ENCODE measurements at places on chromosomes 16 and 17.

- DNase-seq, result no peak
Measured at GRCh38 chr17:81272616-81273015, 22.5 kb downstream of the SLC38A10 start.

DNA sequence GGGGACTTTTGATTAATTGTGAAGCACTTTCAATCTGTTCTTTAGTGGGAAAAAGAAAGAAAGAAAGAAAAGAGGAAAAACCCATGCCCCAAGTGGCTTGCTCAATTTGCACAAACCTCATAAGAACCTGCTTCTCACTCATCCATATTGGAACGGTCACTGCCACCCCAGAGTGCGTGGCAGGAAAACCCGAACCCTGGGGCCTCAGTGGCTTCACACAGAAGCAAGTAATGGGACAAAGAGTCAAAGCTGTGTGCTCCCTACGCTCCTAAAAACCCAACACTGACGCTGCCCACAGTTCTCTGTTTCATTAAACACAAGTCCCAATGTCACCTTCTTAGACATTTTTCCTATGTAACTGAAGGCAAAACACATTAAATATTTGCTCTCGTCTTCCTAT, 1.2 kb downstream of the SLC6A4 start:
- DNase-seq, result no peak

DNA sequence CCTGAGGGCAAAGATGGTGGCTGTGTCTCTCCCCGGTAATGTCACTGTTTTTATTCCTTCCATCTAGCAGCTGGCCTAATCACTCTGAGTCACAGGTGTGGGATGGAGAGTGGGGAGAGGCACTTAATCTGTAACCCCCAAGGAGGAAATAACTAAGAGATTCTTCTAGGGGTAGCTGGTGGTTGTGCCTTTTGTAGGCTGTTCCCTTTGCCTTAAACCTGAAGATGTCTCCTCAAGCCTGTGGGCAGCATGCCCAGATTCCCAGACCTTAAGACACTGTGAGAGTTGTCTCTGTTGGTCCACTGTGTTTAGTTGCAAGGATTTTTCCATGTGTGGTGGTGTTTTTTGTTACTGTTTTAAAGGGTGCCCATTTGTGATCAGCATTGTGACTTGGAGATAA, 5.5 kb upstream of the RAPGEFL1 start:
- DNase-seq, result no peak

- DNase-seq, result no peak
Measured at GRCh38 chr17:53134548-53134947, 688.2 kb upstream of the KIF2B start.

DNA sequence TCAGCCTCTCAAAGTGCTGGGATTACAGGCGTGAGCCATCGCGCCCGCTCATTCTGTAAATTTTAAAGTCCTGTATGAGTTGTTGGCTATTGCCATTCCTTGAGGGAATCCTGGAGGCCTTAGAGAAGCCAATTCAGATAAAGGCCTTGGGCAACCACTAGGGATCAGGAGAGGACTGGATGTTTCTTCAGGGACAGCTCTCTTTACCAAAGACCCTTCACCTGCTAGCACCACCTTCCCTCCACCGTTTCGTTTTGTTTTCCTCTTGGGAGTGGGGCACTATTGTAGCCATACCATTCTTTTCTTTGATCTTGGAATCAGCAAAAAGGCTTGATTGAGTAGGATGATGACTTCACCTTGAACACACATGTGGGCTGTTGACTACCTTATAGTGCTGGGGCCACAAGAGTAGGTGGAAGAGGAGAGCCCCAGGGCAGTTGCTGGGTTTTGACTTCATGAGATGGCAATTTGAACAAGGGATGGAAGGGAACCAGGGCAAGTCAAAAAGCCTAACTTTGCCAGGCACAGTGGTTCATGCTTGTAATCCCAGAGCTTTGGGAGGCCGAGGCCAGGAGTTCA, 7.0 kb upstream of the ANKRD40CL start:
- DNase-seq, result no peak

- no peak for DNase-seq
Measured at GRCh38 chr17:70028978-70029767, 45.9 kb upstream of the KCNJ16 start.

GRCh38 chr17:76868669-76869495, 678 bp downstream of the MGAT5B start:
- DNase-seq, result no peak

DNA sequence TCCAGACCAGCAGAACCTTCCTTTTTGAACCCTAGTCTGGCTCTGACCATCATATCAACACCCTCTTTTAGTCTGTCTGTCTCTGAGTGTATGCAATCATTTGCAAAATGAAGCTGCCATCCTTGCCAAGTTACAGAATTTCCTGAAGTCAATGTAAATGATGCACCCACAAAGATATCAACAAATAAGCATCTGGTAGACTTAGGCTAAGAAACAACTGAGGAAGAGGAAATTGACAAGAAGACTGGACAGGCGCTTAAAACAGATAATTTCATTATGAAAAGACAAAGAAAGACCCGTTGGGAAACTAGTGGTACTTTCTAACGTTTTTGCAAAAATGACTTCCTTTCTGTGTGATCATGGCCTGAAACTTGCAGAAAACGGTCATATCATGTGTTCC, 24.7 kb upstream of the CIITA start:
- no peak for DNase-seq

DNA sequence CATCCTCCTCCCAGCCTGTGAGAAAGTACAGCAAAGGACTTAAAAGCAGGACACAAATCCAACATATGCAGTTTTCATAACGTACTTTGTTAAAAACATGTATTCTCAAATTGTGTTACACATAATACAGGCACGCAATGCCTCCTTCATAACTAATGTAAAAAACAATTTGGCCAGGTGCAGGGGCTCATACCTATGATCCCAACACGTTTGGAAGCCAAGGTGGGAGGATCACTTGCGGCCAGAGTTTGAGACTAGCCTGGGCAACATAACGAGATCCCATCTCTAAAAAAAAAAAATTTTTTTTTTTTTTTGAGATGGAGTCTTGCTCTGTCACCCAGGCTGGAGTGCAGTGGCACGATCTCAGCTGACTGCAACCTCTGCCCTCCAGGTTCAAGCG, 20.4 kb downstream of the TEX2 start:
- DNase-seq, result no peak

All from non-pigmented ciliary epithelial cell (primary cell).